NCI-H526 treated with DMSO at 0.1 percent for 48 hours (cell line): ENCODE measurements at places on chromosomes 2 and 18.
A peak's percentile ranks its signal among the peaks of the same experiment; 100 is the strongest.

DNA sequence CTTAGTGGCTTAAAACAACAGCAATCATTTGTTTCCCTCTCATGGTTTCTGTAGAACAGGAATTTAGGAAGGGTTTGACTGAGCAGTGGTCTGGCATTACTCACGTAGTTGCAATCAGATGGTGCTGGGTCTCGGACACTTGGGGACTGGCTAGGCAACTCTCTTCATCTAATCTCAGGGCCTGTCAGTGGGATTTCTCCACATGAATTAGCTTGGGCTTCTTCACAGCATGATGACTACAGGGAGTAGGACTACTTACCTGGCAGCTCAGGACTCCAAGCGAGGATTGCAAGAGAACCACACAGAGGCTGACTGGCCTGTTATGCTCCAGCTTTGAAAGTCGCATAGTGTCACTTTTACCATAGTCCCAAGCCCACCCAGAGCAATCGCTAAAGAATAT lies 125.1 kb downstream of the TTC27 start:
- no peak for DNase-seq

- DNase-seq, result no peak
Measured at GRCh38 chr2:56741601-56742102, 557.9 kb downstream of the CCDC85A start.

- DNase-seq, result no peak
Measured at GRCh38 chr18:40921845-40922629, 1033.0 kb upstream of the PIK3C3 start.

GRCh38 chr2:134386310-134386709 lies 132.4 kb downstream of the MGAT5 start:
- DNase-seq, result no peak

- no peak for DNase-seq
Measured at GRCh38 chr2:1714291-1715064, 29.8 kb downstream of the PXDN start.

- no peak for DNase-seq
Measured at GRCh38 chr2:69565431-69565839, 78.1 kb downstream of the AAK1 start.

- DNase-seq, result no peak
Measured at GRCh38 chr2:70676301-70677035, 91.5 kb downstream of the ADD2 start.

GRCh38 chr2:23669413-23670244 lies 257.3 kb downstream of the ATAD2B start:
- DNase-seq, result peak; percentile 76

- DNase-seq, result no peak
Measured at GRCh38 chr2:39696838-39697237, 31.1 kb downstream of the TMEM178A start.

GRCh38 chr2:232530626-232531260 lies 4.8 kb downstream of the CHRND start:
- no peak for DNase-seq

GRCh38 chr2:236167297-236168109 lies 683 bp downstream of the GBX2 start:
- DNase-seq, result peak; percentile 43

DNA sequence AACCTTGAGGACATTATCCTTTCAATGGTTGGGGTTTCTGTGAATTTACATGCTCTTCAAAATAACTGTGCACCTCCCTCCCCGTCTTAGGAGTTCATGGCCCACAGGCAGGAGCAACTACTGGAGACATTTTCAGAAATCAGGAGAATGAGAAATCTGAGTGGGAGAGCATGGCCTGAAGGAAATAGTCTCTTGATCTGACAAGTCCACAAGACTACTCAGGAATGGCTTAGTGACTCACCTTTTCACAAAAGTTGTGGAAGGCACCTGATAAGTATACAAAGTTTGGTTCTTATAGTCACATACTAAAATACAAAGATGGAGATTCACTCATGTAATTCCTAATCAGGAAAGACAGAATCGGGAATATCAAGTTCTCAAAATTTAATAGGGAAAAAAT lies 83.6 kb upstream of the NCKAP5 start:
- DNase-seq, result no peak

DNA sequence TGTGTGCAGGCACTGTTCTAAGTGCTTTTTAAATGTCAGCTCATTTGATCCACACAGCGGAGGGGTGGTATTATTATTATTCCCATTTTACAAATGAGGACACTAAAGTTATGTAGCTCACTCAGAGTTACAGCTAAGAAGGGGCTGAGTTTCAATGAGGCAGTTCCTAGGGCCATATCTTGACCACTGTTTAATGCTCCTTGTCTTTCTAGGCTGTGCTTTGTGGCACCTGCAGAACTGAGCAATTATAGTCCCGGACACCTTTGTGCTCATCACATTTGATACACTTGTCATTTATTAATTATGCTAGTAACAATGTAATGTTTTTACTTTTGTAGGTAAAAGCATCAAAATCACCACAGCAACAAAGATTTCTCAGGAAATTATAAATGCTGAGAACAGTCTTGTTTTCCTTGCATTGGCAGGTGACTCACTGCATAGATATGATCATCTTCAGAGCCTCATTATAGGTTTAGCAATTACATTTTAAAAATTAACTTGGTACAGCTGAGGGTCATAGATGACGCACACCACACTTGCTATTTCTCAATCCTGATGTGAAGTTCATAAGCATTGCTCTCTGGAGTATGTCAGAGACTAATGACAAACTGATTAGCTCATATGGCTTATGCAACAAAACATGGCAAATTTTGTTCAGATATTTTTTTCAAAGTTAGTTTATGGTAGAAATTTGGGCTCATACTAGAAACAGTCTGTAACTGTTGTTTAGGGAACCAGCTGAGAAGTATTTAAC lies 366.8 kb downstream of the TGIF1 start:
- no peak for DNase-seq
